Endothelial cell of coronary artery (primary cell): ENCODE measurements at places on chromosomes 16 and 17. TPM values are rescaled to one million over a fixed set of nuclear protein-coding genes. Genes with fewer than 3 reads are reported as not detected.

Gene TAC4
- not detected in 2 replicates for total RNA-seq

Gene SLC5A10
- total RNA-seq = not detected in 2 replicates

Gene PDE6G
- total RNA-seq = 0.38 and 0.45 TPM in 2 replicates

Gene CPNE7
- 16.1 and 17.6 TPM in 2 replicates for total RNA-seq

Gene BAIAP3
- 0.18 and 1.4 TPM in 2 replicates for total RNA-seq

Gene ARSG
- total RNA-seq = 1.1 and 1.5 TPM in 2 replicates

Gene OR1A1
- not detected in 2 replicates for total RNA-seq

Gene C16orf89
- total RNA-seq = not detected in 2 replicates

Gene CDRT15L2
- not detected in 2 replicates for total RNA-seq

Gene FOXJ1
- not detected in 2 replicates for total RNA-seq

Gene FAM234A
- total RNA-seq = 28.8 and 53.4 TPM in 2 replicates

Gene ZNHIT3
- 24.7 and 30.9 TPM in 2 replicates for total RNA-seq

Gene C17orf50
- total RNA-seq = not detected in 2 replicates

Gene ADAP2
- total RNA-seq = 0.36 TPM in 1 of 2 replicates, not detected in the other
